Head of caudate nucleus (tissue), 42 donors: ENCODE measurements at places on chromosomes 5 and 9.

- no peak for DNase-seq
These were observed 2.1 kb upstream of the RPS14 start for GRCh38 chr5:150451594-150451993.

DNA sequence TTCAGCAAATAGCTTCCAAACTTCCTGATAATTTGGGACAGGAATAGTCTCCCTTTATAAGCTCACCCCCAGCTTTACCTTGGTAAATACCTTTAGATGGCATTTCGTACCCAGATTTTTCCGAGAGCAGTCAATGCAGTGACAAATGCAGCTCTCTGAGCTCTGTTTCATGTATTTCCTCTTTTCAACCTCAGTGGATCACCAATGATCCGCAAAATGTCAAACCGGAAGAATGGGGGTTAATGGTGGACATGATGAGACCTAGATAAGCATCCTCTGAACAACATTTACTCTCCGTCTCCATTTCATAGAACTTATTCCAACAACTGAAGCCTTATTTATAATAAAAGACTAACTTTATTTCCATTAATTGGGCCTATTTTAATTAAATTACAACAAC lies 227.3 kb downstream of the MCTP1 start:
- no peak for DNase-seq

- no peak for DNase-seq
These were observed 1.3 kb downstream of the SPTAN1 start for GRCh38 chr9:128553728-128554127.

- no peak for DNase-seq
These were observed 231.4 kb downstream of the NR2F1-AS1 start for GRCh38 chr5:93349613-93350012.

DNA sequence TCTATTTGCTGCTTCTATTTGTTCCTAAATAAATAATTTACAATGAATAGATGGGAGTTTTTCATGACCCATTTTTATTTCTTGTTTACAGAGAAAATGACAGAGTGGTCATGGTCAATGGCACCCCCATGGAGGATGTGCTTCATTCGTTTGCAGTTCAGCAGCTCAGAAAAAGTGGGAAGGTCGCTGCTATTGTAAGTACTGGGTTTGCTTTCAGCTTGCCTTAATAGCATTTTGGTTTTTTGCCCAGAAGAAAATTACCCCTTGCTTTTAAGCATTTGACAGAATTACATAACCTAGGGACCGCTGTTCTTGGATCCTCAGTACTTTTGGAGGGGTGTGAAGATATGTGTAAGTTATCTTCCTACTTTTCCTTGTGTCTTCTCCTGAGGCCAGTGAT lies 44.1 kb downstream of the TJP2 start:
- DNase-seq: no peak

- DNase-seq: no peak
These were observed 649.3 kb upstream of the WWC1 start for GRCh38 chr5:167642181-167642580.

DNA sequence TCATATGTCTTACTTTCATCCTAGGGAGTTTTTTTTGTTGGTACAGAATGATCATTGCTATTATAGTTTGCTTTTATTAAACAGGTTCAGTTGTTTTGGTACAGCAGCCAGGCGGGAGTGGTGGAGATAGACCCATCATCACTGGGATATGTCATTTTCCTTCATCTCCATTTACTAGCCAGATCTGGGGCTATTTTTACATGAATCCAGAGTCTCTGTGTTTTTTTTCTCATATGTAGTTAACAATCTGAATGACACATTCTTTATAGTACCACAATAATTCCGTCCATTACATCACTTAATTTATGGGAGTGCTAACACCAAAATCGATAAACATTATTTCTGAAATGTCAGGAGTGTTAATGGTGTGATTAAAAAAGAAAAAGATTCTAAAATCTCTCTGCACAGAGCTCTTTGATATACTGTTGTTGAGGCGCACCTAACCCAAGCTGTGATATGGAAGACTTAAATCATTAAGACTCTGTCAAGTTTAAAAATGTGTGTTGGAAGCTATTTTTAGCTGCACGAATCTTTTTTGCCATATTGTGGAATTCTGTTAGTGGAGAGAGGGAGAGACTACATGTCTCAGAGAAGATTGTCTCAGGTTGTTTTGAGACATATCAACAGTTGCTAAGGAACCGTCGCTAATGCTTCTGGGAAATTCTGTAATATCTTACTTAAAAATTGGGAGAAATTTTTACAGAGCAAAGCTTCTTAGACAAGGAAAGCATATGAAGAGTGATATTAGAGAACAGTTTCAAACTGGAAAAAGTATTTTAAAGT lies 59.6 kb downstream of the RPS23 start:
- no peak for DNase-seq

- no peak for DNase-seq
These were observed 5.3 kb downstream of the GAPT start for GRCh38 chr5:58496488-58496887.

- no peak for DNase-seq
These were observed 12.9 kb downstream of the RGS14 start for GRCh38 chr5:177370488-177371119.

- DNase-seq: no peak
These were observed 14.3 kb downstream of the ARHGAP26 start for GRCh38 chr5:142784401-142784955.

GRCh38 chr5:26942481-26942880 lies 95.9 kb downstream of the CDH9 start:
- DNase-seq: no peak

- DNase-seq: peak; percentile 59
These were observed 88.1 kb downstream of the FGF1 start for GRCh38 chr5:142597546-142598337.

DNA sequence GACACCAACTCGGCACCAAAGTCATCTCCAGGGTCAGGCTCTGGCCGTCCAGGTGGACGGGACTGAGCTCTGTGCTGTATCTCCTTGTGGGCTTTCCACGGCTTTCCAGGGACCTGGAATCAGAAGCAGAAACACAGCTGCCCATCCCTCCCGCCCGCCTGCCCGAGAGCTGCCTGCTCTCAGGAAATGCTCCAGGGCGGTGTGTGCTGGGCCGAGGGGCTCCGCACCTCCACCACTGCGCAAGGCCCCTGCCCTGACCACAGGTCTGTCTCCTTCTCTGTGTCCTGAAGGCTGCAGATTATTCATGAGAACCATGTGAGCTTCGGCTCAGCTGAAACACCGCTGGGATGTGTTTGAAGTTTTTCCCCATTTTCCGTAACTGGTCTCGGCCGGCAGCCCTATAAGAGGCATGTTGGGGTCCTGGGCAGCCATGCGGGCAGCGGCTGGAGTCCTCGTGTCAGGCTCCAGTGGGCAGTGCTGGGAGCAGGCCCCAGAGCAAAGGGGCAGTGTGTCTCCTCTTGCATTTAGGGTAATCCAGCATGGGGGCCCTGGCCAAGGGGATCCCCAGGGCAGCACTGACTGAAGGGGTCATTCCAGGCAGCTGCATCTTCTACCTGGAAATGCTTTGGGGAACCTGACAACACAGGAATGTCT lies 22.8 kb downstream of the NKD2 start:
- DNase-seq: no peak

GRCh38 chr5:106380736-106381135 lies 1290.0 kb downstream of the EFNA5 start:
- DNase-seq: no peak

DNA sequence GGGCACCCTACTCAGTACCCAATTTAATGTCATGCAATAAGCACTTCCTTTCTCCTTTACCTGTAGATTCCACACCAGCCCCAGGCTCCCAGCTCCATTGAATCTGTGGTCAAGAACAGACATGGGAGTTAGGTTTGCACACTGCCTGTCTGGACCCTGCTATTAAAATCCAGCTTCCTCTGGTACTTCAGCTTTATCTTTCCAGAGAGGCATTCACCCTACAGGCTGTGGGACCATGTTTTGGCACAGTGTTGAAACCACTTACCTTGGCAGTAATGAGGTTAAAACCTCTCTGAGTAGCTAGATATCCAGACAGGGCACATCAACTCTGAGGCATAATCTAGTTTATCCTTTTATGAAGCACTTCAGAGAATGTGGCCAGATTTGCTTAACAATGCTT lies 191.5 kb upstream of the PCSK5 start:
- DNase-seq: no peak

- DNase-seq: no peak
These were observed 10.8 kb upstream of the CCDC69 start for GRCh38 chr5:151234476-151235238.

DNA sequence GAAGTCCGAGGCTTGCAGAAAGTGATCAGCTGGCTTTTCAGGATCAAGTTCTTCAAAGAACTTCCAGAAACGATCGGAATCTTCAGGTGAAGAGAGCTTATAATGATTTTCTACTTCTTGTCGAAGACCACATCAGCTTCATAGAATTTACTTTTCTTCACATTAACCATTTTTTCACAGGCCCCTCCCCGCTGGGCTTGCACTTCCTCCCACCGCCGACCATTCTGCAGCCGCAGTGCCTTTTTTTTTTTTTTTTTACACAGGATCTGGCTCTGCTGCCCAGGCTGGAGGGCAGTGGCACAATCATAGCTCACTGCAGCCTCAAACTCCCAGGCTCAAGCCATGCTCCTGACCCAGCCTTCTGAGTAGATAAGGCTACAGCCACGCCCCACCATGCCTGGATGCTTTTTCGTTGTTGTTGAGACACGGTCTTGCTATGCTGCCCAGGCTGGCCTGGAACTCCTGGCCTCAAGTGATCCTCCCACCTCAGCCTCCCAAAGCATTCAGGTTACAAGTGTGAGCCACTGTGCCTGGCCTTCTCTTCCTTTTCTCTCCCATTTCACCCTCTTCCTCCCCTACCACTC lies 15.3 kb upstream of the RNF130 start:
- no peak for DNase-seq

DNA sequence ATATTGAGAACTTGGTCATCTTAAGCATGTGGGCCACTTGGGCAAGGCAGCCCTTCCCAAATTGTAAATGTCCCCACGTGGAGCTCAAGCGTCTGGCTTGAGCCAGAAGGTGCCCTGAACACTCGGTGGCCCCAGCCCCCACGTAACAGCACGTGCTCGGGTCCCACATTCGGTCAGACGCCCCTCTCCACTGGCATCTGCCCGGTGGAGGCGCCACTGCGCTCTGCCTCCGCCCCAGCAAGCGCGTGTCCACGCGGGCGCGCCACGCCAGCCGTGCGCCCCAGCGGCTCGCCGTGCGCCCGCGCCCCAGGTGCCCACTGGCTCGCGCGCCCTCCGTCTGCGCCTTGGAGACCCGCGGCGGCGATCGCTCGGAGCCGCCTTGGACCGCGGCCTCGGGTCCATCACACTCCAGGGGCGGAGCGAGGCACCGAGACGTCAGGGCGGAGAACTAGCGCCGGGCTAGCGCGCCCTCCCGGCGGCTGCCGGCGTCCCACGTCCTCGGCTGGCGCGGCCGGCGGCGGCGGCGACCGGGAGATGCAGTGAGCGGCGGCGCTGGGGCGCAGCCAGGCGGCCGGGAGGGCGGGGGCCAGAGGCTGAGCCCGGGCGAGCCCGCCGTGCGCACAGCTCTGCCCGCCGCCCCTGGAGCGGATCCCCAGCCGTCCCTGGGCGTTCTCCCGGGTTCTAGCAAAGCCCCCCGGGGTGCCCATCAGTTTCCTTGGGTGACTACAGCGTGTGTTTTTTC lies at the start of gene PALM2AKAP2:
Gene PALM2AKAP2 (plus strand): TSS at position 488 of the 742 bp plus-strand sequence. CDS start 291 bp downstream, outside the sequence.
- peak; percentile 68 for DNase-seq

DNA sequence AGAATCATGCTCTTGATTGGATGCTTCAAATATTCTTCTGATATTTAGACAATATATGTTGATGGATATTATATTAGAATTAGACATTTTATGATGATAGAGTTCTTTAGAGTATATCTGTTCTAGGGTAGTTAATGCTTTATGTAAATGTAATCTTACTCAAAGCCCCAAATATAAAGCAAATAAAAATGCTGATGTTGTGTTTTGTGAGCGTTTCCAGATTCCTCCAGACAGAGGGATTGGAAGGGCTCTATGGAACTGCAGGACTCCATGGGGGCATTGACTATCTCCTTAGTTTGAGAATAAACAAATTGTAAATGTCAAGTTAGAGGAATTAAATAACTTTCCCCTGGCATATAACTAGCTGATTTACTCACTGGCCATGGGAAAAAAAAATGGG lies 184.5 kb downstream of the MRPS30 start:
- no peak for DNase-seq

DNA sequence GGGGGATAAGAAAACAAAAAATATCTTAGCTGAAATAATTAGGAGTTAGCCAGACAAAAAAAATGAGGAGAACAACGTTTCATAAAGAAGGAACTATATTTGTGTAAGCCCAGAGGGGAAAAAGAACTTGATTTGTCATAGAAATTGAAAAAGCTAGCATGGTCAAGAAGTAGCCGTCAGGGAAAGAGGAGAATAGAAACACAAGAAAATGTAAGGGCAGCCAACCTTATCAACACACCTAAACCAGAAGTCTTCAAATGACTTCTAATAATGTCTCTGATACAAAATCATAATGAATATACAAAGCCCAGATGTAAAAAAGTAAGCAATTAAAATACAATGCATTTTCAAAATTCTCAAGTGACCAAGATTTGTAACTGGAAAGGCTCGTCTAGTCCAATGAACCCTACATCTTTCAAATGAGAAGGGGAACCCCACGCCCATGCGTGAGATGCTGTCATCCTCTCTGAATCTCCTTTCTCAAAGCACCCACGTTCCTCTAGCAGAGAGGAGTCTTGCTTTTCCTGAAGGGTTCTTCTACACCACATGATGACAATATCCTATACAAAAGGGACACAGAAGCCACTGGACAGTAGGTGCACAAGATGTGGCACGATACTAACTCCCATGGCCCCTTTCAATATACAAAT lies 103.7 kb downstream of the ARL15 start:
- no peak for DNase-seq

DNA sequence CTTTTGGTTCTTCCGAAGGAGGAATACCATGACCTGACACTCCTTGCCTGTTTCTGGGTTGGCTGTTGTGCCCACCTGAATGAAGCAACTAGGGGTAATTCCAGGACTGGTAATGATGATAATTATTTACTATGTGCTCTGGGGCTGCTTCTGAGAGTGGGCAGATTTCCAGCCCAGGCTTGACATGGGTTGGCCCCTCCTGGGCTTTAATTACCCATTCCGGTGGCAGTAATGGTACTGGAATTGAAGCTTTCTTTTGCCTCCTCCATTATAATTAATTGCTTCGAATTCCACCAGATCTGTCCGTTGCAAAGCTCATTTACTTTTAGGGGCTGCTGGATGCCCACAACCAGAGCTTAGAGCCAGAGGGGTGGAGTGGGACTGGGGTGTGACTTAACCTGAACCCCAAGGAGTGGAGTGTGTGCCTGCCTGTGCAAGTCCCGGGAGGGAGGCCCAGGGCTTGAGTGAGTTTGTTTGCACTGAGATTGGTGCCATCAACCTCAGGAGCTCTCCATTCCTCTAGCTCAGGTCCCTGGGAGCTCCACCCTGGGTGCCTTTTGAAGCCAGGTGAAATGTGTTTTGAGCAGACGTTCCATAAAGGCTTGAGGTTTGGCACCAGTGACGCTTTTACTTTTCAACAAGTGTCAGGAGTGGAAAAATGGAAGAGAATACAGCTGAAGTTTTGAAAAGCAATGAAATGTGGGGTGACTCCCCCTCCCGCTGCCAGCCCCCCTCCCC lies 214.6 kb downstream of the PDZD2 start:
- DNase-seq: no peak

- DNase-seq: no peak
These were observed 7.9 kb downstream of the AMACR start for GRCh38 chr5:33999978-34000377.
